ENCODE measurements at places on chromosomes 11 and 22.

DNA sequence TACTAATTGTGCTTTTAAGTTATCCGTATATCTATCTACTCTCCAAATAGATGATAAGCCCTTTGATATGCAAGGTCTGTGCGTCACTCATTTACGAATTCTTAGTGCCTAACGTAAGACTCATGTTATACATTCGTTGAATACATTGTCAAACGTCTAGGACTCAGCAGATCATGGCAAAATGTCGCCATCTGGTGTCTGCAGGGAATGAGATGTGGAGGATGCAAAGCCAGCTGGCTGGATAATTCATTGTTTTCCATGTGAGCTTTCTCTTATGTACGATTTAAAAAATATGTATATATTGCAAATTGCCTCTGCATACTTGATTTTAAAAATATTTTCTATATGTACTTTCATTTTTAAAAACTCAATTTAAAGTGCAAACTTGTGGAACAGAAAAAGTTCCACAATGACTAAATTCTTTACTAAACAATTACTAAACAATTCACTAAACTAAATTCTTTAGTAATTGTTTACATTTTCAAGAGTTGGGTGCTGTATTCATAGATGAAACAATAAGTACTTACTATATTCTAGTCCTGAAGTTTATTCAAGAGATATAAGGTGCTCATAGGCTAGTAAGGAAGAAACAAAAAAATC lies 33.8 kb downstream of the ZNF202 start:
- DNase-seq, result no peak

GRCh38 chr11:81342966-81343365 lies 1390.7 kb downstream of the FAM181B start:
- DNase-seq, result no peak

- DNase-seq, result no peak
Observed at GRCh38 chr11:3186166-3186953, 21.2 kb upstream of the OSBPL5 start.

DNA sequence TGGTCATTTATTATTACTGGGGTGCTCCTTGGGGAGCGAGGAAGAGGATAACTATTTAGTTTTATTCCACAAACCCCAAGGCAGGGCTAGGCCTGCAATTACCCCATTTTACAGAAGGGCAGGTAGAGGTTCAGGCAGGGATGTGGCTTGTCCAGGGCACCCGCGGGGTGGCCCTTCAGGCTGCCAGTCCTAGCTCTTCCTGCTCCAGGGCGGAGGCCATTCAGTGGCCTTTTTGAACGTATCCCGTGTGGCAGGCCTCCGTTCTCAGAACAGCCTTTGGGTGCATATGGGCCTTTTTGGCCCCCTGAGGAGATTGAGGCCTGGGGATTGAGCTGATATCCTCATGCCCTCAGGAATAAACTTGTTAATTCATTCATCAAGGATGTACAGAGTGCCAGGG lies 66.2 kb downstream of the MPPED1 start:
- no peak for DNase-seq

DNA sequence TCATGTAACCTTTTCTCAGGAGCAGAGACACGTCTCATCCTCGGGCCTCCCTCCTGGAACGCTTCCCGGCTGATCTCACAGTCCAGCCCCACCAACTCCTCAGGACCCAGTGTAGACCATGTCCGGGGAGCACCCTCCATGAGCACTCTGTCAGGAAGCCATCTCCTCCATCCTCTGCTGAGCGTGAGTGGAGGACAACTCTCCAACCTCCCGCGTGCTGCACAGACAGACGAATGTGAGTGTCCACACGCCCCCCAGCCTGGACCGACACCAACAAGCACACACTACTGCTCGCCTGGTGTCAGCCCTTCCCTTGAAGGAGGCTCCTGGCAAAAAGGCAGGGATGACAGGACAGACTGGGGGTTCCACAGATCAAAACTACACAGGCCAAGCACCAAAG lies 86.6 kb downstream of the SHANK2 start:
- DNase-seq, result no peak

DNA sequence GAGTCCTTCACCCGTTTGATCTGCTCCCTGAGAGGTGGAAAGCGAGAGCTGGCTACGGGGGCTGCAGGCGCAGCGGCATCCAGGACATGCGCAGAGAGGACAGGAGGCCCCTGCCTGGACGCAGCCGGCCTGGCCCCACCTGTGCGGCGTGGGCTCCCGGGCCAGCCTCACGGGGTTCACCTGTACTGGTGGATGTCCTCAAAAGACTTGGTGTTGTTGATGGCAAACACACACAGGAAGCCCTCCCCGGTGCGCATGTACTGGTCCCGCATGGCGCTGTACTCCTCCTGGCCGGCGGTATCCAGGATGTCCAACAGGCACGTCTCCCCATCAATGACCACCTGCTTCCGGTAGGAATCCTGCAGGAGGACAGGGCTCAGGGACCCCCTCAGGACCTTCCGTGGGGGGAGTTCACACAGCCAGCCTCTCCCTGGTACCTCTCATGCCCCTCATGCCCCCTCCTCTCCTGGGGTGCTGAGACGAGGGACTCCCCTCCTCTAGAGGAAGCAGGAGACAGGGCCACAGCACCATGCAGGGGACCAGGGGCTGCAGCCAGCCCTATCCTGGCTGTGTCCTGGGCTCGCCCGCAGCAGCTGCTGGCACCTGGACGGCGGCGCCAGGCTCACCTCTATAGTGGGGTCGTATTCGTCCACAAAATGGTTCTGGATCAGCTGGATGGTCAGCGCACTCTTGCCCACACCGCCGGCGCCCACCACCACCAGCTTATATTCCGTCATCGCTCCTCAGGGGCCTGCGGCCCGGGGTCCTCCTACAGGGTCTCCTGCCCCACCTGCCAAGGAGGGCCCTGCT lies 1.6 kb downstream of the HRAS start:
- no peak for DNase-seq

DNA sequence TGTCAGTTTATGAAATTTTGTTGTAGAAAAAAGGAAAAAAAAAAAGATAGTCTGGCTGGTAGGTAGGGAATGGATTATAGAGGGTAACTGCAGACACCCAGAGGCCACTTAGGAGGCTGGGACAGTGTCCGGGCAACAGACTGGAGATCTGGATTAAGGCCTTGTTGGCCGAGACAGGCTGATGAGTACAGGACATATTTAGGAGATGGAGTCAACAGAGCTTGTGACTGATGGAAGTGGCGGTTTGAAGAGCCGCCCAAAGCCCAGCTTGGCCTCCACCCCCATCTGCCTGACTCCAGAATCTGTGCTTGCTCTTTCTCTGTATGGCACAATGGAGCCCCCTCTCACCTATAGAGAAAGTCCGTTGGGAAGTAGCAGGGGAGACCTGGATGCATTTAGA lies 7.6 kb downstream of the PLEKHB1 start:
- DNase-seq, result no peak

DNA sequence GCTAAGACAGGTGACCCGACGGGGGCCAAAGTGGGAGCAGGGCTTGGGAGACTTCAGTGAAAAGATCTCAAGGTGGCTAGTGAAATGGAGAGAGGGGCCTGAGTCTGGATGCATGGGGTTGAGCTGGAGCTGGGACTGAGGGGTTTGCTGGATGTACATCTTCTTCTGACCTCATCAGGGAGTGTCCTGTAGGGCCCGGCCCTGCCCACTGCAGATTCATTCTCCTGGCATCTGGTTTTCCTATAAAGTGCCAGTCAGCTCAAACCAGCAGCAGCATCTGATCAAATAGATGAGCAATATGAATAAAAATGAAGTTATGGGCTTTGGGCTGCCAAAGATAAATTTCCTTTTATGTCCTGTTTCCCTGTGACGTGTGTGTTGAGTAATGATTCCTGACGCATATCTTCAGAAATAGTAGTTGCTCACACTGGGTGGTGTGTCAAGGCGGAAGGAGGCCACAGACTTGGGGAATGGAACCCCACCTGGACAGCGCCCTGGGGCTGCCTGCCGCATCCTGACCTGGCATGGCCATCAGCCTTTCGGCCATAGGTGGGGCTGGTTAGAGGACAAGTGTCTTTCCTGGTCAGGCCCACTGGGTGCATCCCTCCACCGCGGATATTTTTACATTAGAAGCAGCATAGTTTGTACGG lies 135.4 kb downstream of the OSBP2 start:
- no peak for DNase-seq

GRCh38 chr22:40329466-40329865 lies 16.8 kb upstream of the ADSL start:
- DNase-seq, result no peak
